Type B pancreatic cell (in vitro differentiated cells): ENCODE measurements at places on chromosomes 4 and X. TPM values are rescaled to one million over a fixed set of nuclear protein-coding genes. Genes with fewer than 3 reads are reported as not detected.

- no peak overlapping the region for H3K27ac ChIP-seq
- H3K4me1 ChIP-seq = no peaks in the 10 kb centered on the region
- no peak overlapping the region for H3K4me3 ChIP-seq
- H3K27me3 ChIP-seq = no peaks in the 10 kb centered on the region
- H3K36me3 ChIP-seq = no peaks in the 10 kb centered on the region
These were observed 2.9 kb downstream of the CD40LG start for GRCh38 chrX:136650811-136651210.

GRCh38 chr4:159950707-159951106 lies 847.8 kb downstream of the RAPGEF2 start:
- DNase-seq = no peak
- H3K4me1 ChIP-seq = peaks cover 6% of the 10 kb centered on the region
- no peaks in the 10 kb centered on the region for H3K36me3 ChIP-seq
- no peak overlapping the region for H3K4me3 ChIP-seq

DNA sequence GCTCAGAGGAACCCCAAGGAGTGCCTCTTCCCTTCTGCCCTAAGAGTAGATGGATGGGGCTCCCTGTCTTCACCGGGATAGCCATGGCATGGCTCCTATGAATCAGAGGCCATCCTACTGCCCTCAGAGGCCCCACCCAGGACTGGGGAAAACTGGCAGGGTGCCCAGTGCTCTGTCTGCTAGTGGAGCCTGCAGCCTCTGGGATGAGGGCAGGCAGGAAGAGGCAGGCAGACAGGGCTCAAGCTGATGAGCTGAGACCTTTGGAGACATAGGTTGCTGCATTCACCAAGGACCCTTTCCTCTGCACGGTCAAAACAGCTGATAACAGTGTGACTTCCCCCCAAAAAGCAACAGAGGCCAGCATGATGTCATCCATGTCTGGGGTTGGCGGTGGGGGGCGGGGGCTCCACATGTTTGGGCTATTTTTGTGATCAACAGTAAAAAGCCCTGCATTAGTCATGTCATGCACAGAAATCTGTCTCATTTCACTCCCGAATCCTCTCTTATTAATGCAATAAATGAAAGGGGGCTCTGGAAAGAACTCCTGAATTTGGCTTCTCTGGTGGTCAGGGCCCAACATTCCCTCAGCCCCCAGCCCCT lies 207.6 kb upstream of the MAMLD1 start:
- no peak overlapping the region for H3K4me3 ChIP-seq
- H3K4me1 ChIP-seq = no peaks in the 10 kb centered on the region
- H3K27ac ChIP-seq = no peak overlapping the region

SPP1 gene
- 375 and 445 TPM in 2 replicates for total RNA-seq

FHDC1 gene
- 23.1 and 78.0 TPM in 2 replicates for total RNA-seq

FOXP3 gene
- total RNA-seq = 0.24 and 0.58 TPM in 2 replicates

SMIM10L2A gene
- 2.6 and 4.8 TPM in 2 replicates for total RNA-seq

TCP11X2 gene
- not detected in 2 replicates for total RNA-seq

LRRC66 gene
- 1.1 and 3.3 TPM in 2 replicates for total RNA-seq

TLR1 gene
- total RNA-seq = 0.36 and 0.55 TPM in 2 replicates
